Thoracic aorta (tissue), 2 donors: ENCODE measurements at places on chromosomes 6 and 20. TPM values are rescaled to one million over a fixed set of nuclear protein-coding genes. Genes with fewer than 3 reads are reported as not detected.

PBOV1 gene
- total RNA-seq = not detected

BLOC1S5 gene
- 12.6 TPM for total RNA-seq

PNPLA1 gene
- not detected for total RNA-seq

PTGIS gene
- 397 TPM for total RNA-seq

HLA-DMB gene
- total RNA-seq = 13.5 TPM

GSTA2 gene
- not detected for total RNA-seq

SLCO4A1 gene
- total RNA-seq = 22.1 TPM

PIM1 gene
- total RNA-seq = 28.8 TPM

CD83 gene
- total RNA-seq = 8.0 TPM

DAAM2 gene
- 61.5 TPM for total RNA-seq
